Astrocyte (in vitro differentiated cells and primary cell): ENCODE measurements at places on chromosomes 4 and X.
A peak's percentile ranks its signal among the peaks of the same experiment; 100 is the strongest.

DNA sequence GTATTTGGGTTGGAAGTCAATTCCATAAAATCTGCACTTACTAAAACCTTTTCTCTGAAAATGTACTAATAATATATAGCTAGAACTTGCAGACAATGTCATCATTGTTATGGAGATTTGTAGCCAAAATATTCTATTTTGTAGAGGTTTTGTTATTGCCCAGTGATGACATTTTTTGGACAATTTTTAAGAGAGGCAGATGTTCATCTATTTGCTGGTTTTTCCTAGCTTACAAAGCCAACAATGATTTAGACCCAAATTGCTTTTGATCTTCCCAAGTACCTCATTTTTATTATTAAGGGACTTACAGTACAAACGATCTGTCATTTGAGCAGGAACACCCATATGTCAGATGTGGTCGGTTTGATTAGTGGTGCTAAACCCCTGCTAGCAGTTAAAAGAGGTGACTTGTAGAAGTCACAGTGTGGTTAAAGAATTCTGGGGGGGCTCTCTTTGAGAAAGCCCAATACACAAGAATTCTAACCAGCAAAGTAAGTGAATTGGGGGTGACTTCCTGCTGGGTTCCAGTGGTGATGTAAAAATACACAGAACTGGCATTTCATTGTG lies 136.2 kb downstream of the KIT start:
- H3K4me1 ChIP-seq = no peaks in the 10 kb centered on the region
- H3K36me3 ChIP-seq = no peaks in the 10 kb centered on the region
- H3K4me3 ChIP-seq = no peak overlapping the region

DNA sequence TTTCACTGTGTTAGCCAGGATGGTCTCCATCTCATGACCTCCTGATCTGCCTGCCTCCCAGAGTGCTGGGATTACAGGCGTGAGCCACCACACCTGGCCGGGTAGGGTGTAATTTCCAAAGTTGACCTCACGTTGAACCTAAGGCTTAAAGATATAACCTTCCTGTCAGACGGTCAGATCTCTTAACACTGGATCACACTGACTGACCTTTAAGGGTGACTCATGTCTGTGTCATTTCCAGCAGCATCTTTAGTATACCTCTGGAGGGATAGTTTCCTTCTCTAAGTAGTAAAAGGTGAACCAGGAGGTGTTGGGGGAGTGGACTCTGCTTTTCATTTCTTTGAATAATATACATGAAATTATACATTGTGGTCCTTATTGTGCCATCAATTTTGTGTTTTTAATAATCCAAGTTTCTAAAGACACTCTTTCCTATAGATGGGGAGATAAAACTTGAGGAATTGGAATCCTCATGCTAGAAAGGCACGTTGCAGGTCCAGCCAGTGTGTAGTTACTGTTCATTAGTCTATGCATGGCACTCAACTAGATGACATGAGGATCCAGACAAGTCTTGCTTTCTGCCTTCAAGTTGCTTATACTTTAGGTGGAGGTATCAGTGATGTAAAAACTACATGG lies 45.7 kb downstream of the ARHGAP10 start:
- DNase-seq = no peak
- no peak overlapping the region for H3K27ac ChIP-seq
- H3K4me1 ChIP-seq = peaks cover 28% of the 10 kb centered on the region
- H3K27me3 ChIP-seq = no peaks in the 10 kb centered on the region
- no peaks in the 10 kb centered on the region for H3K36me3 ChIP-seq
- no peak overlapping the region for H3K4me3 ChIP-seq

GRCh38 chr4:152536545-152537182 lies 772 bp upstream of the FBXW7 start:
- H3K27me3 ChIP-seq = no peaks in the 10 kb centered on the region
- peaks cover 3% of the 10 kb centered on the region for H3K36me3 ChIP-seq
- peak; percentile 33 for DNase-seq
- peak overlapping the region; percentile 80 for H3K4me3 ChIP-seq
- H3K27ac ChIP-seq = peak overlapping the region; percentile 92
- peaks cover 8% of the 10 kb centered on the region for H3K4me1 ChIP-seq

GRCh38 chrX:120477453-120477852 lies 8.4 kb upstream of the LAMP2 start:
- H3K4me3 ChIP-seq = no peak overlapping the region
- H3K4me1 ChIP-seq = no peaks in the 10 kb centered on the region
- no peaks in the 10 kb centered on the region for H3K36me3 ChIP-seq
- no peaks in the 10 kb centered on the region for H3K27me3 ChIP-seq

- H3K27me3 ChIP-seq = no peaks in the 10 kb centered on the region
- no peaks in the 10 kb centered on the region for H3K36me3 ChIP-seq
- no peak overlapping the region for H3K27ac ChIP-seq
Observed at GRCh38 chr4:8762951-8763735, 108.5 kb downstream of the HMX1 start.

DNA sequence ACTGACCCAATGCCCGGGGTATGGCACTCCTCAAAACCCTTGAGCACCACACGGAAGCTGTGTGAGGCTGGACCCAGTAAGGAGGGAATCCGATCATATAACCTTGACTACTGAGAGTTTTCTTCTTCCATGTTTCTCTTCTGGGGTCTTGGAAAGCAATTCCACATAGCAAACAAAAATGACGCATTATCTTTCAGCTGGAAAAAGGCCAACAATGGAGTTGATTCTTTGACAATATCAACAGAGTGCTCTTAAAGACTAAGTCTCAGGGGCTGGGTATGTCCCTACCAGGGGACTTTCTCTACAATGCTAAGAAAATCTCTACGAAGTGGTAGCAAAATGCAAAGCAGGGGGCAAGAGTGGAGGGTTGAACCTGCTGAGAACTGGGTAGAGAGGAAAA lies 188.6 kb downstream of the NSUN7 start:
- no peak overlapping the region for H3K4me3 ChIP-seq
- H3K27ac ChIP-seq = no peak overlapping the region
- H3K4me1 ChIP-seq = no peaks in the 10 kb centered on the region
- no peaks in the 10 kb centered on the region for H3K36me3 ChIP-seq
- no peaks in the 10 kb centered on the region for H3K27me3 ChIP-seq

- no peak overlapping the region for H3K4me3 ChIP-seq
- DNase-seq = no peak
- H3K27me3 ChIP-seq = no peaks in the 10 kb centered on the region
Observed at GRCh38 chr4:85555206-85555605, 80.3 kb downstream of the ARHGAP24 start.

GRCh38 chrX:24357106-24357505 lies 3.3 kb upstream of the SUPT20HL1 start:
- H3K4me3 ChIP-seq = no peak overlapping the region
- H3K27me3 ChIP-seq = no peaks in the 10 kb centered on the region
- no peak overlapping the region for H3K27ac ChIP-seq
- H3K4me1 ChIP-seq = no peaks in the 10 kb centered on the region
- no peaks in the 10 kb centered on the region for H3K36me3 ChIP-seq

DNA sequence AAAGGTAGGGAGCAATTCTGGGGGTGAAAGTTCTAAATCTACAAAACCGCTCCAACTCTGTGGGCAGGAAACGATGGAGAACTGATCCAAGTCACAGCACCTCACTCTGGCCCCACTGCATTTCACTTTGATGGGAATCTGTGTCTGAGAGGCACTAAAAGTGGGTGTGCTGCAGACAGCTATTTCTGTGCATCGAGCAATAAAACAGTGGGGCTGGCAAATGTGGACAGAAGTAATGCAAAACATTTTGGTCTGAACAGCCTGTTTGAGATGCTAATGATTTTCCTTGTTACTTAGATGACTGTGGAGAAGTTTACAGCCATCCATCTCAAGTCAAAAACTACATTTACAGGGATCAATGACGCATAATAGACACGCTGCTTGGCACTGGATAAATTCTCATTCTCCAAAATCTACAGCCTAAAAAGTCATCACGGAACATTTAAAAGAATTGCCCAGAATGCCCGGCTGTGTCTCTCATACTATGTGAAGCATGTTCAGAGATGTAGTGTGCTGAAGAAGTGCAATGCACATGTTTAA lies 1671.6 kb upstream of the TENM3 start:
- H3K27me3 ChIP-seq = no peaks in the 10 kb centered on the region
- no peaks in the 10 kb centered on the region for H3K36me3 ChIP-seq
- no peak overlapping the region for H3K4me3 ChIP-seq
- no peaks in the 10 kb centered on the region for H3K4me1 ChIP-seq
- no peak for DNase-seq

- no peaks in the 10 kb centered on the region for H3K36me3 ChIP-seq
- H3K27me3 ChIP-seq = no peaks in the 10 kb centered on the region
- H3K4me1 ChIP-seq = no peaks in the 10 kb centered on the region
- no peak for DNase-seq
- H3K4me3 ChIP-seq = no peak overlapping the region
Observed at GRCh38 chr4:143234153-143234552, 49.4 kb downstream of the USP38 start.

DNA sequence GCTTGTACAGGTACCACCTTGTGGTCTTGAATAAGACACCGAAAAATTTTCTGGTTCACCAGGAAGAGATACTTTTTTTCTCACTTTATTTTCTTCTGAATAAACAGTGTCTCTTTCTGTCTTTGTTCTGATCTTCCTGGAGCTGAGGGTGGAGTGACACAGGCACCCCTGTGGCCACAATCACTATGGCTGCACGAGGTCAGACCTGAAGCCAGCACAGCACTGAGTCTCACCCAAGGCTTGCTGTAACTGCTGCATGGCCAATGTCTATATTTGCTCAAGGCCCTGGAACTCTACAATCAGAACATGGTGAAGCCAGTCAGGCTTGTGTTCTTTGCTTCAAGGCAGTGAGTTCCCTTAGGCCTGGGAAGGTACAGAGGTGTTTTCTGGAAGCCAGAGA lies 87.2 kb downstream of the GPR174 start:
- no peak overlapping the region for H3K4me3 ChIP-seq
- H3K27me3 ChIP-seq = no peaks in the 10 kb centered on the region
- H3K27ac ChIP-seq = no peak overlapping the region
- no peak for DNase-seq

GRCh38 chr4:174217273-174218126 lies 66.0 kb downstream of the FBXO8 start:
- H3K4me1 ChIP-seq = peaks cover 20% of the 10 kb centered on the region
- peaks cover 76% of the 10 kb centered on the region for H3K27me3 ChIP-seq
- no peaks in the 10 kb centered on the region for H3K36me3 ChIP-seq
- H3K4me3 ChIP-seq = peak overlapping the region; percentile 46
- no peak overlapping the region for H3K27ac ChIP-seq

- H3K27me3 ChIP-seq = no peaks in the 10 kb centered on the region
- no peak overlapping the region for H3K27ac ChIP-seq
- H3K36me3 ChIP-seq = no peaks in the 10 kb centered on the region
- no peaks in the 10 kb centered on the region for H3K4me1 ChIP-seq
- H3K4me3 ChIP-seq = no peak overlapping the region
Observed at GRCh38 chrX:103099691-103100090, 6.7 kb upstream of the NXF3 start.

- H3K27ac ChIP-seq = no peak overlapping the region
- no peak for DNase-seq
- peaks cover 2% of the 10 kb centered on the region for H3K36me3 ChIP-seq
- H3K4me1 ChIP-seq = no peaks in the 10 kb centered on the region
Observed at GRCh38 chrX:155242300-155242699, 22.0 kb downstream of the RAB39B start.

- H3K4me1 ChIP-seq = no peaks in the 10 kb centered on the region
- peak; percentile 44 for DNase-seq
- H3K27me3 ChIP-seq = no peaks in the 10 kb centered on the region
- no peaks in the 10 kb centered on the region for H3K36me3 ChIP-seq
- no peak overlapping the region for H3K4me3 ChIP-seq
Observed at GRCh38 chr4:149914119-149915115, 98.8 kb upstream of the IQCM start.

GRCh38 chrX:103063918-103064434 lies at the start of gene BEX1:
Gene BEX1 (minus strand): TSS chrX:103064171. CDS start chrX:103063274, 897 bp downstream.
- H3K36me3 ChIP-seq = no peaks in the 10 kb centered on the region
- H3K4me3 ChIP-seq = peak within 1 kb of the TSS; percentile 34
- peak; percentile 28 for DNase-seq
- H3K27me3 ChIP-seq = no peaks in the 10 kb centered on the region
- no peaks in the 10 kb centered on the region for H3K4me1 ChIP-seq

DNA sequence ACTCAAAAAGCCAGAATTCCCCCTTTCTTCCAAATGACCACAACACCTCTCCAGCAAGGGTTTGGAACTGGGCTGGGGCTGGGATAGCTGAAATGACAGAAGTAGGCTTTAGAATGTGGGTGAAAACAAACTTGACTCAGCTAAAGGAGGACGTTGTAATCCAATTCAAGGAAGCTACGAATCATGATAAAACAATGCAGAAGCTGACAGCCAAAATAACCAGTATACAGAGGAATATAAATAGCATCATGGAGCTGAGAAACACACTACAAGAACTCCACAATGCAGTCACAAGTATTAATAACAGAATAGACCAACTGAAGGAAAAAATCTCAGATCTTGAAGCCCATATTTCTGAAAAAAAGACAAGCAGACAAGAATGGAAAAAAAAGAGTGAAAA lies 95.8 kb upstream of the TET2 start:
- DNase-seq = peak; percentile 72
- no peak overlapping the region for H3K4me3 ChIP-seq
- no peaks in the 10 kb centered on the region for H3K36me3 ChIP-seq
- no peaks in the 10 kb centered on the region for H3K27me3 ChIP-seq

- H3K4me3 ChIP-seq = no peak overlapping the region
- peak; percentile 29 for DNase-seq
- H3K4me1 ChIP-seq = peaks cover 13% of the 10 kb centered on the region
- no peaks in the 10 kb centered on the region for H3K27me3 ChIP-seq
Observed at GRCh38 chr4:145842224-145842887, 96.3 kb downstream of the ZNF827 start.

DNA sequence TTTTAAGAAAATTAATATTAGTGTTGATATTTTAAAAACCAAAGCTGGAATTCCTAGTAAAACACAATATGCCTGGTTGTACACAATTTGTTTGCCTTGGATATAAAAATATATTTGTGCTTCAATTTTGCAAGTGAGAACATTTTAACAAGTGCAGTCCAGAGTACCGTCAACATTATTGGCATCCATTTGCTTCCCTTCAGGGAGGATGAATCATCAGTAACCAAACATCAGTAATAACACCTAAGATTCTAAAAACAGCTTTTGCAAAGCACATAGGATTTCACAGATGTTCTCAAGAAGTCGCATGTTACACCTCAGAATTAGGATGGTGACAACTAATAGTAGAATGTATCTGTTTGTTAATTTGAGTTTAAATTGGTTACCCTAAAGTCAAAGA lies 262.6 kb upstream of the BMP3 start:
- H3K27me3 ChIP-seq = no peaks in the 10 kb centered on the region
- no peaks in the 10 kb centered on the region for H3K36me3 ChIP-seq
- no peak overlapping the region for H3K27ac ChIP-seq
- no peak overlapping the region for H3K4me3 ChIP-seq
- peak; percentile 3 for DNase-seq

- no peak for DNase-seq
- no peak overlapping the region for H3K4me3 ChIP-seq
- H3K27ac ChIP-seq = no peak overlapping the region
- H3K27me3 ChIP-seq = no peaks in the 10 kb centered on the region
- no peaks in the 10 kb centered on the region for H3K4me1 ChIP-seq
Observed at GRCh38 chrX:120235284-120235683, 15.3 kb upstream of the ZBTB33 start.

DNA sequence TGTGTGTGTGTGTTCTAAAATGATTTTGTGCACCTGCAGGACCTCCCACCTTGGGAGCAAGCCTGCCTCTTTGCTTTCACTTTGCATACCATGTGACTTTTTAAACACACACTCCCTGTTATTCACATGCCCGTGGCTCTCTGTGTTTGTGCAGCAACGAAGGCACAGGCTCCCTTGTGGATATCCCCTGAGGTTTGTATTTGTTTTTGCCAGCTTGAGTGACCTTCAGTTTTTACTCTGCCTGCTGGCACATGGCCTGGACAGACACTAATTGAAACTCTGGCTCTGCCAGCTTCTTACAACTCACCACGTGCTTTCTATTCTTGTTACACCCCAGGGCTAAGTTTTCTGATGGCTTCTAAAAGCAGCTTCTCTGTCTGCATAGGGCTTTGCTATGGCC lies 885.8 kb downstream of the SH3BGRL start:
- no peaks in the 10 kb centered on the region for H3K36me3 ChIP-seq
- H3K4me1 ChIP-seq = no peaks in the 10 kb centered on the region
- H3K27ac ChIP-seq = no peak overlapping the region
- H3K27me3 ChIP-seq = no peaks in the 10 kb centered on the region
- no peak for DNase-seq
